ENCODE measurements at places on chromosomes 5 and 9. TPM values are rescaled to one million over a fixed set of nuclear protein-coding genes. Genes with fewer than 3 reads are reported as not detected.
A peak's percentile ranks its signal among the peaks of the same experiment; 100 is the strongest.

The GFRA3 gene
- total RNA-seq = not detected

The SHISAL2B gene
- not detected for total RNA-seq

The MZB1 gene
- total RNA-seq = 2.0 TPM

The GBA2 gene
- 22.7 TPM for total RNA-seq

The TXNDC8 gene
- total RNA-seq = not detected

The FBXO10 gene
- 1.0 TPM for total RNA-seq

The SPATA31D4 gene
- not detected for total RNA-seq

The RPL12 gene
- 3,119 TPM for total RNA-seq

The C9orf153 gene
- total RNA-seq = 0.31 TPM

The SAP30L gene
- total RNA-seq = 30.3 TPM

The FOXI1 gene
- total RNA-seq = not detected

The ACER2 gene
- total RNA-seq = 2.2 TPM

DNA sequence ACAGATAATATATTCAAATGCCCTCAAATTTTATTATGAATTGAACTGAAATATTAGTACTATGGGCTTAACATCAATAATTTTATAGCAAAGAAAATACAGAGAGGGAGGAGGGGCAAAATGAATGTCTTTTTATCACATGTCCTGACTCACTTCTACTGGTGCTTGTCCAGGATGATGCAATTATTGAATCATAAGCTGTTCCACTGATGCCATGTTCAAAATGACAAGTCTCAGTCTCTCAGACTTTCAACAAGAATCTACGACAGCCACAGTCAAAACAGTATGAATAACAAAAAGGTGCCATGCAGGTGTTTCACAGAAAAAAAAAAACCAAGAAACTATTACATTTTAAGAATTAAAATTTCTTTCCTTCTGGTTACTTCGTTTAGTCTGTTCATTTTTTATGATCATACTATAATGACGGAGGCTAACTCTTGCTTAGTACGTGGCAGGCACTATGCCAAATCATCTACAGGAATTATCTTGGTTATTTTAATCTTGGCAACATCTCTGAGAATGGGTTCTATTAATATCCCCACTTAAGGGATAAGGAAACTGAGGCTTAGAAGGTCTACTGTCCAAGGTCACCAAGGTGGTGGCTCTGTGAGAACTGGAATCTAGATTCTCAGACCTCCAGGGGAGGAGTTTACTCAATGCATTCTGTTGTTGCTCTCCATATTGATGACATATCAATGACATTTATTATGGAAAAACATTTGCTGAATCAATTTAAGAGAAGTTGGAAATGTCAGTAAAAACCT is 61.5 kb downstream of the NR3C1 start:
- peak; percentile 21 for DNase-seq

DNA sequence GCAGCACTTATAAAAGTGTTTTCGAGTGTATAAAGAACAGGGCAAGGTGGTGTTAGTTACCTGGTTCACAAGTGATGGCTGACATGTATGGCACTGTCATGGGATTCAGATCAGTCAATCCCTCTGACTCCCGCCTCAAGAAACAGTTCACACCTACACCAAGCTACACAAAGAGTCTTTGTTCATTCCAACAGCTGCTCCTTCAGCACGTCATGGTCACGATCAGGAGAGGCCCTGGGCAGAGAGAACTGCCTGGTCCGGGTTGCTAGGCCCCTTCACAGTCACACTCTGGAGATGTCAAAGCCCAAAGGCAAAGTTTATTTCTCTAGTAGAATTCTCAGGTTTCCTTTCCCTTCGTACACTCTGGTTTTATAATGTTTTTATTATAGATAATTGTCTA is 426.7 kb downstream of the ZSWIM6 start:
- DNase-seq = no peak

- no peak for DNase-seq
Measured at GRCh38 chr5:127567026-127567768, 49.8 kb downstream of the PRRC1 start.

DNA sequence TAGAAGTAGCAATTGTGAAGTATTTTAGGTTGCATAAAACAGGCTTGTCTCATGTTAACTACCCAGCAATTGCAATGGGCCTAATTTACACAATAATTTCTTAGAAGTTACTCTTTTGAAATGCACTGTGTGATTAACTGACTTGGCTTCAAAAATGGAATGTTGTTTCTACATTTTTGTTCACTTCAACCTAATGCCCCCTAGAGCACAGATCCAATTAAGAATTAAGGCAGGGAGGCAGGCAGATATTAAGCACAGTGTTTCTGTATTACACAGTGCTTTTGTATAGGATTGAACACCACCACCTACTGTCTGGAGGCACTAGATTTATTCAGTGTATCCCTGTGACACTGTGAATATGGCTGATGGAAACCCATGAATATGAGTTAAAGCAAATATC is 302.1 kb downstream of the FBXL17 start:
- DNase-seq = no peak

- no peak for DNase-seq
Measured at GRCh38 chr9:101065930-101066329, 37.4 kb downstream of the PLPPR1 start.

GRCh38 chr5:32233696-32234447 is 59.8 kb upstream of the GOLPH3 start:
- DNase-seq = no peak

- no peak for DNase-seq
Measured at GRCh38 chr9:111691672-111692329, 30.4 kb downstream of the GNG10 start.

DNA sequence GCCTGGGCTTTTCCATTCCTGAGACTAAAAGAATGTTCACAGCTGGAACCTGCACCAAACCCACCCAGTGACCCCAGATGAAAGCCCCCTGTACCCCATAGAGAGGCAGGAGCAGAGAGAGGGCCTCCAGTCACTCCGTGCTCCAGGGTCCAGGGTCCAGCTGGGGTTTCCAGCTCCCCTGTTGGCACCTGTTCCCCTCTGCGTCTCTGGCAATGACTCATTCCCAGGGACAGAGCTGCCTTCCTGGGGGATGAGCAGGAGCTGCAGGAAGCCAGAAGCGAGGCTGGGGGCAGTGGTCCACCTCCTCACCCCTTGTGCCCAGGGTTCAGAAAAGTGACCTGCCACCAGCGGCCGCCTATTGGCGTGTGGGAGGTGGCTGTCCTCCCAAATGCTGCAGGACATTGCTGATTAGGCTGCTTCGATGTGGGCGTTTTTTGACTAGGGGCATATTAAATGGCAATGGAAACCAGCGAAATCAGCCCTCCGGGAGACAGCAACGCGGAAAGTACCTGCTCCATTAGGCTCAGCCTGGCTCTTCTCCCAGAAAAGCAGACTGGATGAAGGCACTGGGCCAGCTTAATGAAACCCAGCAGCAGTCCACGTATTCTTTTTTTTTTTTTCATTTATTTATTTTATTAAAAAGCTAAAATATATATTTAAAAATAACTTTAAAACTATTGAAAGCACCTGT is 97.4 kb downstream of the DAP start:
- no peak for DNase-seq

- no peak for DNase-seq
Measured at GRCh38 chr5:142032747-142033631, 20.2 kb upstream of the GNPDA1 start.

DNA sequence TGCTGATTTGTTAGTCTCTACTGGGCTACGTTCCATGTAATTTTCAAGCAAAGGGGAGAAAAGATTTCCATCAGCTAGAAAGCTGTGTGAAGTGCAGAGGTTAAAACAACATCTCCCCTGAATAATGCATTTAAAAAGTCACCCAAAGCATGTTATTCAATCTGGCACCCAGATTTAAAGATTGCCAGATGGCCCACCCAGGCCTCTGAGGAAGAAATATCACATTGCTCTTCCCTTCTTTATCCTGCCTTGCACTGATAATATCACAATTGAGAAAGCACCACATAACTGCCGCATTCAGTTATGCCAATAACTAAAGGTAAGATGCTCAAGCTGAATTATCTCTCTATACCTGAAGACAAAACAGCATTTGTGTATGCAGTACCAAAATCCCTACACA is 119.4 kb upstream of the PUM3 start:
- DNase-seq = no peak

- no peak for DNase-seq
Measured at GRCh38 chr5:143373076-143373475, 30.4 kb downstream of the NR3C1 start.

DNA sequence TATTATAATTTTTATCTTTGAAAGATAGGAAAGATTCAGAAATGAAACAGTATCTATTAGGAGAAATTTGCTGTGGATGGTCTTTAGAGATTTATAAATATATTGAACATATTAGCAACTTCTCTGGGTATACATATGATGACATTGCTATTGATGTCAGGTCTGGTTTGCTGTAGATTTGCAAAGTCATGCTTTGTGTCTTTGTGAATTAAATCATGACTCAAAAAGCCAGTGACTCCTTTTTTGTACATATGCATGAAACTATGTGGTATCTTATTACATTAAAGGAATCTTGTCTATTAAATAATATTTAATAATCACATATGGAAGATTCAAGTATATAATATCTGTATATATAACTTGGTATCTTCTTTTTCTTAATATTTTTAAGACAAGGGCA is 141.9 kb downstream of the ST8SIA4 start:
- DNase-seq = no peak

- DNase-seq = no peak
Measured at GRCh38 chr5:172646716-172647285, 5.7 kb downstream of the NEURL1B start.
